Effector CD8-positive, alpha-beta T cell (primary cell): ENCODE measurements at places on chromosomes 4 and X.

- no peak for DNase-seq
Measured at GRCh38 chrX:100418556-100418955, 8.5 kb upstream of the PCDH19 start.

- DNase-seq = no peak
Measured at GRCh38 chr4:81164623-81165416, 50.2 kb downstream of the PRKG2 start.

- DNase-seq = no peak
Measured at GRCh38 chrX:22740836-22741235, 258.9 kb upstream of the DDX53 start.

- DNase-seq = no peak
Measured at GRCh38 chrX:118714521-118714920, 12.9 kb upstream of the IL13RA1 start.

DNA sequence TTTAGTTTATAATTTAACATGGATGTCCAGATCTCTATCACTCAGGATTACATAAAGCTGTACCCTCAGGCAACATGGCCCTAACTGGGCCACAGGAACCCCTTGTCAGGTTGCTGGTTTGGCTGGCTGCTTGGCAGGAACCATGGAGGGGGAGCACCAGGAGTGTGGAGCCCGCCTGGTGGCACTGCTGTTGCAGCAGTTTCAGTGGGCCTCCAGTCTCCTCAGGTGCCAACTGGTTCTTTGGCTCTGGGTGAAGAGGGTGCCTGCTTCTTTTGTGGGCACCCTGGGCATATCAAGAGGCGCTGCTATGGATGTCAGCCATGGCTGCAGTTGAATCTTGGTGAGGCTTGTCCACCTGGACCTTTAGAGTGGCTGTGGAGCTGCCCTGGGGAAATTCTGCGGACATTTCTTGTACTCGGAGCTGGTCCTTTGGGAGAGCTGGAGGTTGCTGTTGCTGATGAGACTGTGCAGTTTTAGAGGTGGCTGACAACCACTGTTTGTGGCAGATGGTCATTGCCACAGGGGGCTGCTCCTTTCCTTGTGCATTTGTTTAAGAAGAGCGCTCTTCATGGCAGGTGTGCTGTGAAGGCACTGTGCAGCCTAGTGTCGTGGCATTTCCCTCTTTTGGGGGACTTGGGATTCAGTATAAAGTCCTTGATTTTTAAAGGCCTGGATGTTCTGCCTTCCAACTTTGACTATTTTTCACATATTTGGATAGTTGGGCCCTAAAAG lies 10.3 kb upstream of the SMIM14 start:
- DNase-seq = no peak

DNA sequence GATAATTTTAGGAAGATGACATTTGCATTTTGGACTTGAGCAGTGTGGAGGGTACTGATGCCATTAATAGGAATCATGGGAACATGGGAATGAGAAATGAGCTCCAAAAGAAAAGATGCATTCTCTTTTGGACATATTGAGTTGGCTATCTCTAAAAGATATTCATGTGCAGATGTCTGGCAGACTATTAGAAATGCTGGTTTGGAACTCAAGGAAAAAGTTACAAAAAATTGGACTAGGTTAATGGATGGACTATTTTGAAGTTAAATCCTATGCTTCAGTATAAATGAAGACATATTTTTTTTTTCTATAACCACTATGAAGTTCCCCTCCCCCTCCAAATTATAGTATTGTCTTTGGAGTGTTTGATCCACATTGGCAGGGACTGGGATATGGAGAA lies 3.6 kb upstream of the LIMCH1 start:
- no peak for DNase-seq

GRCh38 chr4:146134761-146135445 lies 40.6 kb upstream of the LSM6 start:
- no peak for DNase-seq

- DNase-seq = no peak
Measured at GRCh38 chrX:14354521-14354920, 174.8 kb upstream of the GLRA2 start.

GRCh38 chr4:147400721-147401120 lies 80.2 kb upstream of the EDNRA start:
- no peak for DNase-seq

DNA sequence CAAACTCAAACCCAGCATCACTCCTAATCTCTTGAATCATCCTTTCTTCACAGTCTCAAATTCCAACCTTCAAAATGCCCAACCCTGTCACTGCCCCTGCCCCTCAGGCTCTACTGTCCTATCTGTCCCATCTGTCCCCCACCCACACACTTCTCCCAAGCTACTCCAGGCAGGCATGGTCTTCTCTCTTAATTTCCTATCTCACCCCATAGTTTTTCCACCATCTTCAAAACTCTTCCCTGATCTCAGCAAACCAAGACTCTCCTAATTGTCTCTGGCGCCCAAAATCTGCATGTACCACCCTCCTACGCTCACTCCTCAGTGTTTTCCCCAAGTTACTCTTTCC lies 644 bp downstream of the LAMP2 start:
- DNase-seq = no peak

GRCh38 chrX:2677764-2678163 lies 13.3 kb upstream of the CD99 start:
- no peak for DNase-seq

- DNase-seq = no peak
Measured at GRCh38 chrX:78650906-78651437, 8.2 kb downstream of the RTL3 start.

GRCh38 chr4:96766359-96766758 lies 926.5 kb downstream of the PDHA2 start:
- DNase-seq = no peak

GRCh38 chr4:186016796-186017195 lies 52.2 kb upstream of the TLR3 start:
- DNase-seq = no peak

- no peak for DNase-seq
Measured at GRCh38 chr4:41934514-41934900, 722 bp upstream of the TMEM33 start.

DNA sequence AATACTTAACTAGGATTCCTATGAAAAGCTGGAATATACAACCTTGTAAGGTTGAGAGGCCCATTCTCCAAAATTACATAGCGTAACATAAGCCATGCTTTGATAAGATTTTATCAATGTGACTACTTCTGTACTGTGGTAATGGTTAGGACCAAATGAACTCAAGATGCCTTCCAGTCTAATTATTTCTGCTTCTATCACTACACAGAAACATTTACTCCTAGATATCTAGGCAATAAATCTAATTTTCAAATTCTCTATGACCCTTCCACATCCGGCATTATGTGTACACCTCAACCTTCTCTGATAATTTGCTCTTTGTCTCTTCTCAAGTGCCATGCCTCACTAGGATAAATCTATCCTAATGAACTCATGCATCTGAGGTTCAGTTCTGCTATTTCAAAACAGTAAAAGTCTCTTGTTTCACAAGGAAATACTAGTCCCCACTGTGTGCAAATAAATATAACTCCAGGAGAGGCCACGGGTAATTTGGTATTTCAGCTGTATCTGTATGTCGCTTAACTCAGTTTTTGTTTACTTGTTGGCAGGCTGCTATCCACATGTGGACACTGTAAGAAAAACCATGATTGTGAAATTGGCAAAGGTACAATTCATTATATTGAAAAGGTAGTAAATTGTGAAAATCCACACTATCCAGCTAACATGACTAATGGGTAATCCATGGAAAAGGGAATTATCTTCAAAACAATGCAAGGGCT lies 93.3 kb downstream of the PRDM5 start:
- DNase-seq = no peak

DNA sequence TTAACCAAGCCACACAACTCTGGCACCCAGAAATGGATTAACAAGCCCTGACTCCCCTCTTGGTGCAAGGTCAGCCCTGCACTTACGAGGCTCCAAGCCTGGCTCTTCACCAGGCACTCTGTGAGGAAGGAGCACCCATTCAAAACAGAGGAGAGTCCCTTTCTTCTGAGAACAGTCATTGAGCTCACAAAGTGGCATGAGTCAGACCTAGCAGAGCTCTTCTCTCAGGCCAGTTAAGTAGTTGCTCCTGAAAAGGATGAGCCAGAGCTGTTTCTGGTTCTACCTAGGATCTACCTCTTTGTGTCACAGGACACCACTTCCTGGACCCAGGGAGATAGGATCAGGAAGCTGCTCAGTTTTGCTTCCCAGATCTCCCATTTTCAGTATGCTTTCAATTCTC lies 48.2 kb downstream of the EVC2 start:
- DNase-seq = no peak

DNA sequence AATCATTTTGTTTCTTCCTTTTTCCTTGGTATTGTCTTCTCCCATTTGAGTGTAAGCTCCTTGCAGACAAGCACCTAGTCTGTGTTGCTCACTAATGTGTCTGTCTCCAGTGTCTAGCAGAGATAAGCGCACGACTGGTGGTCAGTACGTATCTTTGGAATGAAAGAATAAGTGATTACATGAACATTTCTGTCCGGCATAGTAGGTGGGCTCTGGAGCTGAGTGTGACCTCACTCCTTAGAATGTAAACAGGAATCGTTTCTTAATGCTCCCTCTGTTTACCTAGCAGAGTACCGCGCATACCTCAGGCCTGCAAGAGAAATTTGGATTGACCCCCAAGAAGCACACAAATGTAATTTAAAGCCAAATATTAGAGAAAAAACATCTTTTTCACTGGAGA lies 235.4 kb downstream of the MAML3 start:
- DNase-seq = no peak

- no peak for DNase-seq
Measured at GRCh38 chrX:115690511-115691216, 129.7 kb downstream of the PLS3 start.

- no peak for DNase-seq
Measured at GRCh38 chrX:136691028-136691809, 43.3 kb downstream of the CD40LG start.

DNA sequence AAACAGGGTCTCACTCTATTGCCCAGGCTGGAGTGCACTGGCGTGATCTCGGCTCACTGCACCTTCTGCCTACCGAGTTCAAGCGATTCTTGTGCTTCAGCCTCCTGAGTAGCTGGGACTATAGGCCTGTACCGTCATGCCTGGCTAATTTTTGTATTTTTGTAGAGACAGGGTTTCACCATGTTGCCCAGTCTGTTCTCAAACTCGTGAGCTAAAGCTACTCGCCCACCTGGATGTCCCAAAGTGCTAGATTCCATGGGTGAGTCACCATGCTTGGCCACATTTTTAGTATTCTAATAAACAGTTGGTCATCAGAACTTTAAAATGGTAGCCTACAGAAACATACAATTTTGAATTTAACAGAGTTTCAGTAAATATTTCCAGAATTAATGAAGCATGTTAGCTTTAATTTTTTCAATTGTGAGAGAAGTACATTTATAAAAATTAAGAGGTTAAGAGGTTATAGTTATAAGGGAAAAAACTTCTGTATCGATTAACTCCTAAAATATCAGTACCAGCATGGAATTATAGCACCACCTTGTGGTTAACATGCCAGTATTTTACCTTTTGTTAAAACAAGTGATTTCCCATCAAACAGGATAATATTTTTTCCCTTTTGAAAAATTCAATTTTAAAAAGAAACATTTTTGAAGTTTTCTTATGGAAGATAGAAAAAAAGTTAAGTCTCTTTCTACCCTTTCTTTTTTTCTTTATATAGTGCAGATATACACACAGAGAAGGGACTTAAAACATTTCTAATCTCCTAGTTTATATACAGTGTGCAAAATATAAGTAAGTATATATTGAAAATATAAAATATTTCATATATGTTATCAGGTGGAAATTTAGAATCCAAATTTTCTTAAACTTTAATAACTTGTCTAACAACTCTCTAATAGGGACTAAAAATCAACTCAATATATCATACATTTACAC lies 35.4 kb downstream of the CEP44 start:
- no peak for DNase-seq

DNA sequence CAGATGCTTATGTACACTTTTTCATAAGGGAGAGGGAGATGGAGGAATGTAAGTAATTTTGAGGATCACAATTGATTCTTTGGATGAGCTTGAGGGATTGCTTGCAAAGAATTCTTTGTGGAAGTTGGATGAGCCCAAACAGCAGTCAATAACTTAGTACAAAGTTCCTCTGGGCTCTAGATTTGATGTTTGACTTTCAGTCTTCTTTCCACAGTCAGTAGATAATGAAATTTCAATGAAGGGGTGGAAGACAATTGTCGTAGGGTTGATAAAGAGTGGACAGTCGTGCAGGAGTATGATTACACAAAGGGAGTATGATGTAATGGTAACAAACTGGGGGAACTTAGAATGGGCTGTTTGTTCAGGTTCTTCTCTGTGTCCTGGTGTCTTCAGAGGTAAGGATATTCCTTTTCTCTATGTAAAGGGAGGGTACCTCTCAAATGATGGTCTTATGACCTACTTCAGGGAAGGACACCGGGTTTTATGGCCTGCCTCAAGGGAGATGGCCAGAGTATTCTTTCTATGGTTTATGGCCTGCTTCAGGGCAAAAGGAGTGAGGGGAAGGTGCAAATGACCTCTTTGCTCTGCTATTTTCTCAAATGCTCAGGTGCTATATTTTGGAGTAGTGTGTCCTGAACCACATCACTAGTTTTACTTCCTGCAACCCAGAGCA lies 1.7 kb upstream of the ABRAXAS1 start:
- no peak for DNase-seq

GRCh38 chr4:20288846-20289512 lies 37.3 kb downstream of the SLIT2 start:
- no peak for DNase-seq

DNA sequence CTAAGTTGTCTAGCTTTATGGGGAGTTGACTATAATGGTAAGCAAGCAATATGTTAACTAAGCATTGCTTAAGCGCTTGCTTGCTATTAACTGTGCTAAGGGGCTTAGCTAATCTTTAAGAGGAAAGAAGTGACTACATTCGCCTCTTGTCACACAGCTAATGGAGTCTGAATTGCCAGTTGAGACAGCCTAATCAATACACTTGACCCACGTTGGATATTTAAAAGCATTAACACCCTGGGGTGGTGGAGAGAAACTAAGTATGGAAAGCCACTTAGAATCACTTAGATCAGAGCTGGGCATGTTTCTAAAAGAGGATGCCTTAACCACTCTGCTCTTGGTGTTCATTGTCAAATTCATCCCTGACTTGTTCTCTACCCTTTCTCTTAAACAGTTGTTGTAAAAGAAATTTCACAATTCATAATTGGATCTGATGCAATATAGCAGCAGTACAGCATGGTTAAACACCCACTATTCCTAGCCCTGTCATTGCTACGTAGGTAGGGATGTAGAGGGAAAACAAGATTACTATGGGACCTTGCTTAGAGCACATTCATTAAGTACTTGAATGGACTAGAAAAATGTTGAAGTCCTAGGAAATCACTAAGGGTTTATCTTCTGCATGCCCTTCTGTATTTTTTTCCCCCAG lies 3.5 kb downstream of the ZAR1 start:
- DNase-seq = no peak

- no peak for DNase-seq
Measured at GRCh38 chrX:13110433-13111324, 66.3 kb upstream of the FAM9C start.

DNA sequence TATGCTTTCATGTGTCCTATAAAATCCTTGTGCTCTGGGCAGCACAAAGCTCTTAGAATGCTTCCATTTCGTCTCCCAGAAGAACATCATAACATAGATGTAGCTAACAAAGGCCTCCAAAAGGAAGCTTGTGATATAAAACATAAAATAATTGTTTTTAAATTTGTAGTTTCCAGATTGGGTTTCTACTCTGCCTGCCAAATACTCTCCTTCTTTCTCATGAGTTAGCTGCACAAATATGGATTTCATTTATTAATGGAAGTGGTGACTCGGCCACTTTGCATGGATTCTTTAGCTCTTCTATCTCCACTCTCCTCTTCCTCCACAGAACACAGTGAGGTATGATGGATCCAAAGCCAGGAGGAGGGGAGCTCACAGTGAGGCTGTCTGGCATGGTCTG lies 265.4 kb downstream of the COL25A1 start:
- DNase-seq = no peak

- DNase-seq = no peak
Measured at GRCh38 chr4:179585761-179586160, 2143.5 kb upstream of the AGA start.
